ENCODE measurements at places on chromosomes 1 and 21.

GRCh38 chr21:33219300-33219699 is 10.4 kb upstream of the IFNAR2 start:
- DNase-seq, result no peak

GRCh38 chr1:38486085-38486484 is 373.5 kb downstream of the RRAGC start:
- no peak for DNase-seq

DNA sequence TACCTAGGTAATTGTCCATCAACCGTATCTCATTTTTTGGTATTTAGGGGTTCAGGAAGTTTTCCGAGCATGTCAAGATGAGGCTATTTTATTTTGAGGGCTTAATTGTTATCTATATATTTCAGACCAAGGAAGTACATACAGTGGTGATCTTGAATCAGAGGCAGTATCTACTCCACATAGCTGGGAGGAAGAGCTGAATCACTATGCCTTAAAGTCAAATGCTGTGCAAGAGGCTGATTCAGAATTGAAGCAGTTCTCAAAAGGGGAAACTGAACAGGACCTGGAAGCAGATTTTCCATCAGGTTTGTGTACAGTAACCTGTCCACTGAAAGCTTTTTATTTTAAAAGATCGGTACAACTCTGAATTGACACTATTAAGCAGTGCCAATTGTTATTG is 130.2 kb downstream of the ZMYM4 start:
- no peak for DNase-seq

GRCh38 chr1:116489231-116489697 is 81.6 kb downstream of the CD58 start:
- no peak for DNase-seq

GRCh38 chr1:234862360-234862943 is 252.5 kb upstream of the IRF2BP2 start:
- DNase-seq, result no peak

DNA sequence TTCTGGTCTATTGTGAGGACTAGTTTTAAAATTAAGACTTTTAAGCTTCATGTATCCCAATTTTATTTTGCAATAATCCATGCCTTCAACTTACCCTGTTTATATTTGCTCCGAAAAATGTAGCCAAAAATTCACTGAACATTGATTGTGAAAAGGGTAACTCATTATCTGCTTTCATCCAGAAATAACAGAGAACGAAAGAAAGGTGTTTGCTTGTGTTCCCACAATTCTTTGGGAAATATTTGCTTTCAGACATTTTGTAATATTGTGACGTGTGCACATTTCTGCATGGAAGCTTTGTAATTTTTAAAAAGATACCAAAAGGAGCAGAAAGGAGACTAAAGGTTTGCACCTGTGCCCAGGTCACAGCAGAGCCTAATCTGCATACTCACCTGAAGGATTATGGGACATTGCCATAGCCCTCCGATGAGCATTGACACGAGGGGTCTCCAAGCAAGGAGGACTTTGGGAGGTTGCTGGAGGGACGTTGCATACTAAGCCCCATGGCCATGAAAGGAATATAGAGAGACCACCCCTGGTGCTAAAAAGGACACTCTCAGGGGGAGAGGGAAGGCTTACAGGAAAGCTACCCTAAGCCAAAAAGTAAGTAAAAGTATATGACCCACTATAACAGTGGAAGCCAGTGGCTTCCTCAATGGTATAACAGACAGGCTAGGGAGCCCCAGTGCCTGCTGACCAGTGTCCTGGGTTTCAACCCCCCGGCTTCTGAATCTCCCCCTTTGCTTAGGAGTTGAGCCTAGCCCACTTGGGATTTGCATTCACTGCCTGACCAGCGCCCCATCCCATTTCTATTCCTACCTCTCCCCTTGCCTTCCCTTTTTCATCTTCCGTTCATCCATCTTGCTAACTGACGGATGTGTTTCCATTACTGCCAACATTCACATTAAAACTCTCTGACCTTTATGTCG is 148.6 kb upstream of the ZC3H12A start:
- DNase-seq, result no peak

- no peak for DNase-seq
These were observed 1.4 kb downstream of the RWDD2B start for GRCh38 chr21:29017639-29018237.

- DNase-seq, result no peak
These were observed 400.5 kb downstream of the MATN1 start for GRCh38 chr1:30322859-30323257.

GRCh38 chr1:7510389-7510931 is 260.6 kb upstream of the VAMP3 start:
- no peak for DNase-seq

- DNase-seq, result no peak
These were observed 20.2 kb downstream of the NFYC start for GRCh38 chr1:40711465-40712404.

DNA sequence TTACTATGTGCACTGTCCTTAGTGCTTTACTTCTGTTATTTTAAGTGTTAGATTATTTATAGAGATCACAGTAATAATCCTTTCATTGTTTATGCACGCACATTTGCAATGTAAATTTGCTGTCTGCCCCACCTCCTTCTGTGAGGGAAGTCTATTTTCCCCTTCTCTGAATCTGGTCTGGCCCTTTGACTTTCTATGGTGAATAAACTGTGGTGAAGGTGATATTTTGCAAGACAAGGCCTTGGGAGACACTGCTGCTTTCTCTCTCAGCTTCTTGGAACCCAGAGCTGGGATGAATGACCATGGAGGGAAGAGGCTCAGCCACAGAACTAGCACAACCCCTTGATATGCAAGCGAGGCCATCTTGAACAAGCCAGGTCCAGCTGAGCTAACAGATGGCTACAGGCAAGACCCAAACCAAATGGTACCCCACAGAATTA is 156.3 kb downstream of the ST6GALNAC3 start:
- DNase-seq, result no peak

DNA sequence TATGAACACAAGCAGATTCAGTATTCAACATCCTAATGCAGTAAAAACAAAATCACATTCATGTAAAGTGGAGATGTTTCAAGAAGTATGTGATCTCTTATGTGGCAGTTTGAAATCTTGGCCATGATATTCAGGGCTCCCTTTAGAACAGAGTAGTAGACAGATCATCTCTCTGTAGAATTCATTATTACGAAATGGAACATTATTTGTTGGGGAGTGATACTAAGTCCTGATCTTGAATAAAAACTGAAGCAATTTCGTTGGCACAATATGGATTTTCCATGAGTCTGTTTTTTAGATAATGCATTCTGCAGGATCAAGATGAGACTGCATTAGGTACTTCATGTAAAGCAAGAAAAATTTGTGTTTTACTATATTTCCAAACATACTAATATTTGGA is 264.4 kb upstream of the NRIP1 start:
- no peak for DNase-seq

GRCh38 chr1:63772201-63772600 is 1.6 kb upstream of the ROR1 start:
- no peak for DNase-seq

- no peak for DNase-seq
These were observed 95.2 kb downstream of the KCNJ15 start for GRCh38 chr21:38351961-38352521.

DNA sequence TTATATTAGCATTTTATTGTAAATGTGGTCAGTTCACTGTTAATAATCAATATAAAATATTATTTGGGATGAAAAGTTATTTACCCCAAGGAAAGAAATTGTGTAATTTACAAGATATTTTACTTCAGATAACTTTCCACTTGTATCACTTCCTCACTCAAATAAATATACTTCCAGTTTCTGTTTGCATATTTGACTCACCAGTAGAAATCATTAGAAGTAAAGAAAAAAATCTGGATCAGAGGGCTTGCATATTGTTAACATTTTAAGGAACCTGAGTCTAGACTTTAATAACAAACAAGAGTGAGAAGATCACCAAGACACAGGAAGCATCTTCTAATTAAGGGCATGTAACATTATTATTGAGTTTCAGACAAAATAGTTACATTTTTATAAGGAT is 347 bp upstream of the KRTAP20-4 start:
- no peak for DNase-seq

DNA sequence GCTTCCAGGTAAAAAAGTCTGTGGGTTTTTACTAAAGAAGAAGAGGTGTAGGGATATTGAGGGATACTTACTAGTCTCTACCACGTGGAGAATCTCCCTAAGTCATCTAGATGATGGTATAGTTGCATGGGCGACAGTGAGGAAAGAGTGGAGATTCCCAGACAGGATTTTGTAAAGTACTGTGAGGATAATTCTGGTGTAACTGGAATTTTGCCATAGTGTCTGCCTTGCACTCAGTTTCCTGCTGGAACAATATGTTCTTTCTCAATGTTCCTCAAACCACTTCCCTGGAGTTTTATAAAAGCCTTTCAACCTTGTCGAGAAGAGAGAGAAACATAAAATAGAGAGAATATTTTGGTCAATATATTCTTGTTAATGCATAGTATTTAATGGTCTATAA is 95.1 kb upstream of the WLS start:
- DNase-seq, result no peak

DNA sequence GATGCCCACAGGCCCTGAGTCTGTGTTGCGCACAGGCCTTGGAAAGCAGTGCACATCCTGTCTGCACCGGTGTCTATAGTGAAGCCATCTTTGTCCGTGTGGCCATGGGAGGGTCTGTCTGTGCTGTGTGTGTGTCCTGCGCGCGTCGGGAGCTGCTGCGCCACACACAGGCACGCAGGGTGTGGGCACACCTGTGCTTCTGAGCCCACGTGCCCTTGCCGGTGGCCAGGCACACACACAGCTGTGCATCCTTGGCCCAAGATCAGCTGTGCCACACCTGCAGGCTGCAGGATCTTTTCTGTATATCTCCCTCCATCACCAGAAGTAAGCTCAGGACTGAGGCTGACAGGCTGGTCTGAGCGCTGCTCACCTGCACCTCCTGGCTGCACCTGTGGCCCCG is 3.2 kb upstream of the SAMD11 start:
- DNase-seq, result no peak

All from CD4-positive, alpha-beta T cell treated with Interleukin-12 subunit alpha and Interleukin-12 subunit beta, for 1 hour (primary cell).